Stimulated activated CD8-positive, alpha-beta memory T cell treated with anti-CD3 and anti-CD28 coated beads, Interleukin-12 subunit alpha, Interleukin-12 subunit beta, amount 100 ng/mL, for 1 hour (primary cell): ENCODE measurements at places on chromosomes 7 and 10.

GRCh38 chr7:6248581-6248980, 23.8 kb downstream of the CYTH3 start:
- DNase-seq, result no peak

GRCh38 chr7:70836946-70837345, 295.0 kb upstream of the GALNT17 start:
- no peak for DNase-seq

GRCh38 chr7:137879357-137880158, 32.8 kb upstream of the DGKI start:
- no peak for DNase-seq

GRCh38 chr10:128927497-128928161, 539.4 kb upstream of the MGMT start:
- no peak for DNase-seq

DNA sequence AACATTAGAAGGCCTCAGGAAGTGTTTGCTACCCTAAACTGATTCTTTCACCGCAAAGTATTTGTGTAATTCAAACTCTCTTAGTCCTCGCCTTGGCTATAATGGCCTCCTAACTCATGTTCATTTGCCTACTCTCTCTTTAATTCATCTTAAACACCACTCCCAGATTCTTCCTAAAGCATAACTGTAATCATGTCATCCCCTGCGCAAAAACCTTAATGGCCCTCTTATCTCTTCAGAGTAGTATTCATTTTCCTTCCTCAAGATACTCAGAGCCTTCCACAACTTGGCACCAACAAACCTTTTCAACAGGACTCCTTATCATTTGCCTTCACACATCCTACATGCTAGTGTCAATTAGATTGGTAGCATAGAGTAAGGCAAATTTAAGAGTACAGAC, 42.9 kb downstream of the CSTF2T start:
- no peak for DNase-seq

GRCh38 chr7:155412416-155413253, 45.3 kb upstream of the EN2 start:
- DNase-seq, result peak; percentile 20

- no peak for DNase-seq
Observed at GRCh38 chr10:131345691-131346090, 34.2 kb upstream of the TCERG1L start.

DNA sequence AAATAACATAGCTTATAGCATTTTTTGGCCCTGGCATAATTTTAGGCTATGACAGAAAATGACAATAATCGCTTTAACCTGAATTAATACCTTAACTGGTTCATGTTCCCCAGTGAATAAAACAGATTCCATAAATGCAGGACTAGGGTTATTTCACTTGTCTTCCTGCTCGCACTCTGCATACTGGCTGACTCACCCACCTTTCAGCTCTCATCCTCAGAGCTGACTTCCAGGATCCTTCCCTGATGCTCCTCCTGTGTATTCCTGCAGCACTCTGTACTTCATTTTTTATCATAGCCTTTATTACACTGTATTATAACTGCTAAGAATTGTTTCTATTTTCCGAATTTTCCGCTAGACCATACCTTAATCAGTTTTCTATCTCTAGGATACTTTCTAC, 123.7 kb downstream of the AVL9 start:
- no peak for DNase-seq

DNA sequence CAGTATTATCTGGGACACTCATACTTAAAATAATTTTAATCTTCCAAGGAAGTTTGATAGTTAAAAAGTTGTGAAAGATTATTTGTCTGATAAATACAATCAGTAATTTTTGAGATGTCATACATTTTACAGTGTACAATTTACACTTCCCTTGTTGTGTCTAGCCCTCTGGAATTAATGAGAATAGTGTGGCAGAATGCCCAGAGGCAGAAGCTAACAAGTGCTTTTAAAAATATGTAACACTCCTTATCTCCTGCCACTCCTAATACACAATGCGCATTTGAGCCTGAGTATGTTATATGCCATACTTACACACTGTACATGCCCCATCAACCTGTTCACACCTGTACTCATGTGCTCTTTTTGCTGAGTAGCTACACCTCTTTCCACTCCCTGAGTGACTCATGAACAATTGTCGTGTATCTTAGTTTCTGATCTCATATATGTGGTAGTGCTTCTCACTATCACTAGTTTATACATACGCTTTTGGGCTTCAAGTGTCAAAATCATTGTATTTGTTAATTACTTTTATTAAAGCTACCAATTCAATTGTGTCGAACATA, 106.9 kb upstream of the GNAI1 start:
- no peak for DNase-seq

GRCh38 chr7:107926481-107926880, 35.5 kb downstream of the DLD start:
- no peak for DNase-seq
